ENCODE measurements at places on chromosomes 2 and 18.

- no peak for DNase-seq
These were observed 822 bp downstream of the PSMG2 start for GRCh38 chr18:12703664-12704063.

- DNase-seq, result no peak
These were observed 255.3 kb downstream of the VAPA start for GRCh38 chr18:10169064-10169562.

DNA sequence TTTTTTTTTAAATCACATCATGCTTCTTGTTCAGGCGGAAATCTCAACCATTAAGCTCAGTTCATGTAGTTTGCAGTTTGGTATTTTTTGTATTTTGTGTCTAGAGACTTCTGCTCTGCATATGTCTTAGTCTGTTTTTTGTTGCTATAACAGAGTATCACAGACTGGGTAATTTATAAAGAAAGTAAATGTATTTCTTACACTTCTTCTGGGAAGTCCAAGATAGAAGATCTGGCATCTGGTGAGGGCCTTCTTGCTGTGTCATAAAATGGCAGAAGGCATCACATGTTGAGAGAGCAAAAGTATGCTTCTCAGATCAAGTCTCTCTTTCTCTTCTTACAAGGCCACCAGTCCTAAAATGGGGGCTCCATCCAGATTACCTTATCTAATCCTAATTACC lies 208.2 kb downstream of the CTNNA2 start:
- DNase-seq, result no peak

DNA sequence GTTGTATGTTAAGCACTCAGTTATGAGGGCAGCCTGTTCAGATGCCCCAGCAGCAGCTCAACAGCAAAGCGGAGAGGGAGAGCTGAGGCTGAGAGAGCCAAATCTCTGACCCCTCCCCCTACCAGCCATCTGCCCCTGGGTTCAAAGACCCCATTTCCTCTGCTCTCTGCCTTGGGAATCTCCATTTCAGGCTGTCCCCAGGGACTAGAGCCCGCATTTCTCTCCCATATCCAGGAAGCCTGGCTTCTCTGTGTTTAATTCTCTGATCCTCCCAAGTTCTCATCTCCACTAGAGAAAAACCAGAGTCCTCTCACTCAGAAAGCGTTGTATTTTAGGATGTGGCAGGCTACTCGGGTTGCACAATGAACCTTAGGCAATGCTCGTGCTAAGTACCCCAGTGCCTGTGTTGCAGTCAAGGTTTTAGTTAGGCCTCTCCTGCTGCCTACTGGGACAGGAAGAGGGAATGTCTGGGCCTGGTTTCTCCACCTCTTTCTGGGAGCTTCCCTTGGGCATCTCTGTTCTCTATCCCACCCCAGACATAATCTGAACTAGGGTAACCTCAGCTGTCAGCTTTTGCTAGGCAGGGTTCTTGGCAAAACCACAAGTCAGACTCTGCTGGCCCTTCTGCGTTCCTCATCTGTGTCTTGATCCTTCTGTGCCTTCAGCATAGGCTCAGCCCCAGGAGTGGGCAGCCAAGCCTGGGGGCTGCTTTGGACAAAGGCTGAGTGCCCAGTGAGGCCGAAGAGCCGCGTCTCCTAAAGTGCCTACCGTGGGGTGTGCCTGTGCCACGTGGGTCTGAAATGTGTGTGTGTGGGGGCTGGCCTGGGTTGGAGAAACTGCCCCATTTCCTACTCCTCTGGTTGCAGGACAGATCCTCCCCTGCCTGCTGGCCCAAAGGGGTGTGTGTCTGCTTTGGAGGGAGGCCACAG lies 96.8 kb downstream of the STPG4 start:
- DNase-seq, result no peak

DNA sequence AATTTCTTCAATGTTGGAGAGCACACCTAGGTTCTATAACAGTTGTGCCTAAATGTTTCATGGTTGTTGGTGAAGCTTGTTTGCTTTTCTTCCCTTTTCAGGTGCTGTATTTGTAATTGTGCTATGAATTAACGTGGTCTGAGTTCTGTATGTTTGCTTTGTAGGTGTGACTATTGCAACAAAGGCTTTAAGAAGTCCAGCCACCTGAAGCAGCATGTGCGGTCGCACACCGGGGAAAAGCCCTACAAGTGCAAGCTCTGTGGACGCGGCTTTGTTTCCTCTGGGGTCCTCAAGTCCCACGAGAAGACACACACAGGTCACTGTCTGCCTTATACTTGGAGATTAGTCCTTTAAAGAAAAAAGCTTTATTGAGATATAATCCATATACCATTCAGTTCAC lies 91.2 kb downstream of the ZNF236 start:
- DNase-seq, result no peak

DNA sequence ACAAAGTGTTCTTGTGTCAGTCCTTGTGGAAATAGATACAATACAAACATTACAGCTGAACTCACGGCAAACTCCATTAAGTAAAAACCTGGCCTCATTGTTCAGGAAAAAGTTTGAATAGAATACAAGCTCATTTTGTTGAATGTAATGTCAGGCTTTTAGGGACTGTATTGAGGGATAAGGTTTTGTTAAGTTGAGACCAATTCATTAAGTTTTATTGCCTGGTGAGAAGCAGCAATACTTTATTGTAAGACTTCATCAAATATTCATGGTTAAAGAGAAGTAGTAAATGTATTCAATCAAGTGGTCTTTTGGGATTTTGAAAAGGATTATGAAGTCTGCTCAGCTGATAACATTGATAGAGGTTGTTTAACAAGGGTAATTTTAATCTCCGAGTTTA lies 35.4 kb upstream of the METAP1D start:
- DNase-seq, result no peak

GRCh38 chr2:220779931-220780330 lies 792.2 kb downstream of the EPHA4 start:
- DNase-seq, result no peak

- no peak for DNase-seq
These were observed 3.9 kb downstream of the TP53I3 start for GRCh38 chr2:24080701-24081100.

DNA sequence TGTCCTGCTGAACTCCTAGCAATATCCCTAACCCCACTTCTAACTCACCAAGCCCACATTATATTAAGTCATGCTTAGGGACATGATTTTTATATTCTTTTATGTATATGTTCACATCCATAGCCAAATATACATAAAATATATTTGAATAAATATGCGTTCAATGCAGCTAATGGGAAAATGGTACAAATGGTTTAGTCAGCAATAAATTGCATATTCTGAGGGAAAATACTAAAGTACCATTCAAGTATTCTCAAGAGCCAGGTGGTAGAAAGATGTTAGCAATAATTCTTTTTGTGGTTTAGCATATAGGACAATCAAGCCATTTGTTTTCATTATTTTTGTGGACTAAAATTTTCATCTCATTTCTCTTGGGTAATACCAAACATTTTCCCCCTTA lies 306.0 kb downstream of the TDRD15 start:
- DNase-seq, result no peak

GRCh38 chr2:17805717-17806363 lies 10.4 kb upstream of the MSGN1 start:
- DNase-seq, result no peak

GRCh38 chr2:233940376-233941276 lies 23.5 kb downstream of the TRPM8 start:
- DNase-seq, result no peak

DNA sequence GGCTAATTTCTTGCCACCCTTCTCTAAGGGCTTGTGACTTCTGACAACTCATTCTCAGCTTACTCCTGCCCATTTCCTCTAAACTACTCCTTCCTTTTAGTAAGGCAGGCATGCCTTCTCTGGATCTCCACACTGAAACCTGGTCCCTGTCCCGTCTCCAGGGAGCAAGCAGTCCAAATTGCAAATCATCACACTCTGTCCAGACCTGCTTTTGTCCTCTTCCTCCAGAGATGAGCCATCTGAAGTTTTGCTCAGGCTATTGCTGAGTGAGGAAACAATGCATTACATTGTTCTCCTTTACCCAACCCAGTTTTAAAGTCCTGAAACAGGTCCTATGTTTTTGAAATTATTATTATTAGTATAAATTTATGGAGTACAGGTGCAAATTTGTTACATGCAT lies 57.3 kb downstream of the ARHGAP25 start:
- no peak for DNase-seq

GRCh38 chr2:110216803-110217202 lies 4.5 kb upstream of the MTLN start:
- DNase-seq, result no peak

GRCh38 chr2:25331686-25332365 lies 9.9 kb downstream of the DNMT3A start:
- DNase-seq, result no peak

GRCh38 chr18:50424877-50425690 lies 50.2 kb downstream of the SKA1 start:
- DNase-seq, result no peak

GRCh38 chr18:51068105-51068504 lies 38.1 kb downstream of the SMAD4 start:
- DNase-seq, result no peak

All from 8988T (cell line).